ENCODE measurements at places on chromosomes 7 and 10. TPM values are rescaled to one million over a fixed set of nuclear protein-coding genes. Genes with fewer than 3 reads are reported as not detected.

DNA sequence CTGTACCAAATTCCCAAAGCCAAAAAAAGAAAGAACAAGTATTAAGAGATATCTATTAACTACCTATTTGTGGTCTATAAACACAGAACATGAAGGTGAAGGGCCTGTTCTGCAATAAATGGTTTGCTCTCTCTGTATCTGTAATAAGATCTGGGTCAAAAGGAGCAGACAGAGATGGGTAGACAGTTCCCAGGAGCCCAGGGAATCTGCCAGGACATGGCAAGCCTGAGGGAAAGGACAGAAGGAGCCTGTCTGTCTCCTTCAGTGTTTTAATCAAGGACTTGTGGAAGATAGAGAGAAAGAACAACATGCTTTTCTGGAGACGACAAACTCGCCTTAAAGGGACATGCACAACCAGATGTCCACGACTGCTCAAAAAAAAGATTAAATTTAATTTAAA, 165.7 kb downstream of the ELMO1 start:
- DNase-seq = no peak

GRCh38 chr10:6780008-6780677, 200.1 kb upstream of the PRKCQ start:
- no peak for DNase-seq

Gene PARD3
- total RNA-seq = 1.2 TPM

DNA sequence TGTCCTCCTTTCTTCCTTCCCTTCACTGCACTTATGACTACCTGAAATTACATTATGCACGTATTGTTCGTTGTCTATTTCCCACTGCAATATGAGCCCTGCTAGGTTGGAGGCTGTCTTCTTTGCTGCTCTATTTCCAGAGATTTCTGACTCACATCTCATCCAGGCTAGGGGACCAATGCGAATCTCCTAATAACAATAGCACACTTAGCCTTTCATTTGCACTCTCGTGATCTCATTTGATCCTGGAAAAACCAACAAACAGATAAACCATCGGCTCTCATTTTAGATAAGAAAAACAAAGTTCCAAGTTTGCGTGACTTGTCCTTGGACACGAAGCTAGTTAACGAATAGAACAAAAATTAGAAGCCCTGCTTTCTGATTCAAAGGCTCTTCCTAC, 1.4 kb downstream of the ZNF438 start:
- DNase-seq = no peak

Gene SPDYE2
- not detected for total RNA-seq

GRCh38 chr10:5737352-5737751, 52.7 kb downstream of the TASOR2 start:
- no peak for DNase-seq

Gene PIP
- not detected for total RNA-seq

GRCh38 chr7:85669225-85669624, 482.4 kb upstream of the SEMA3D start:
- DNase-seq = no peak

- DNase-seq = no peak
Observed at GRCh38 chr7:101240226-101241014, 2.8 kb upstream of the CLDN15 start.

Gene PRKAG2
- total RNA-seq = 27.5 TPM

GRCh38 chr10:43076876-43077420, at the start of gene RET:
Gene RET, plus strand, starts transcription at chr10:43077069. Its CDS starts 190 bp downstream, at chr10:43077259.
- DNase-seq = peak; percentile 54

Gene FGL2
- 1.1 TPM for total RNA-seq

- DNase-seq = no peak
Observed at GRCh38 chr7:39624935-39625694, 1.7 kb downstream of the RALA start.

Gene ZNF467
- 0.15 TPM for total RNA-seq

DNA sequence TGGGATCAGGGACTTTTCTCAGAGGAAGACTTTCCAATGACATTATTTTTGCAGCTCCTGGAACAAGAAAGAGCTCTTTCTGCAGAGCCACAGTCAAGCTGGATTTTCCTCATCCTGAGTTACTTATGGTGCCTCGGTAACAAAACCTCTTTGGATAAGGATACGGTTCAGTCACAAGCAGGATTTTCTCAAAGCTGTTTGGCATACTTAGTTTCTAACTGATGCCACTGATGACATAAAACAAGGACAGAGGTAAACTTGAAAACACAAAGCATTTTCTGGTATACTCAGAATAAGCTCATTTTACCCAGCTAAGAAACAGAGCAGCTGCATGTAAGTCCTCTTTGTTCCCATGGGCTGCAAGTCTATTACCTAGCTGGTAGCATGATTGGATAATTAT, 340.9 kb upstream of the MEOX2 start:
- no peak for DNase-seq

Gene MRLN
- not detected for total RNA-seq

GRCh38 chr7:132993377-132994013, 88.4 kb downstream of the CHCHD3 start:
- no peak for DNase-seq

GRCh38 chr7:17520941-17521340, 222.5 kb downstream of the AHR start:
- no peak for DNase-seq

Data from activated CD4-positive, alpha-beta T cell treated with anti-CD3 and anti-CD28 coated beads, Interleukin-2, amount 10 ng/mL, durations not matched to agents 7 days and 5 days (primary cell).